ENCODE measurements at places on chromosomes 6 and 20. TPM values are rescaled to one million over a fixed set of nuclear protein-coding genes. Genes with fewer than 3 reads are reported as not detected.

GRCh38 chr20:36243726-36244125, 7.4 kb downstream of the AAR2 start:
- no peak for DNase-seq

- no peak for DNase-seq
These were observed 356.1 kb downstream of the CBLN4 start for GRCh38 chr20:55649254-55649653.

- DNase-seq: no peak
These were observed 54.2 kb upstream of the MLIP start for GRCh38 chr6:54057058-54057457.

GRCh38 chr6:27286141-27286540, 25.9 kb downstream of the POM121L2 start:
- no peak for DNase-seq

Gene CAGE1
- under 0.01 TPM for total RNA-seq
